RPMI7951 (cell line): ENCODE measurements at places on chromosomes 2 and 18. TPM values are rescaled to one million over a fixed set of nuclear protein-coding genes. Genes with fewer than 3 reads are reported as not detected.

Gene CTNNA2
- total RNA-seq: not detected in 2 replicates

Gene TXNL4A
- 79.0 and 81.0 TPM in 2 replicates for total RNA-seq

Gene CIAO1
- 116 and 147 TPM in 2 replicates for total RNA-seq

Gene PAX3
- total RNA-seq: 31.7 and 35.4 TPM in 2 replicates

Gene RDH14
- total RNA-seq: 13.6 and 13.9 TPM in 2 replicates

Gene GNAL
- not detected in 2 replicates for total RNA-seq

Gene XDH
- 0.48 and 0.88 TPM in 2 replicates for total RNA-seq

Gene FOXD4L1
- total RNA-seq: 0.10 TPM in 1 of 2 replicates, not detected in the other

Gene CYS1
- total RNA-seq: 0.12 and 2.2 TPM in 2 replicates

- DNase-seq: peak; percentile 58
Measured at GRCh38 chr2:71736986-71737385, 283.6 kb downstream of the DYSF start.

GRCh38 chr18:55497825-55498403 lies 90.1 kb downstream of the TCF4 start:
- peak; percentile 43 for DNase-seq

DNA sequence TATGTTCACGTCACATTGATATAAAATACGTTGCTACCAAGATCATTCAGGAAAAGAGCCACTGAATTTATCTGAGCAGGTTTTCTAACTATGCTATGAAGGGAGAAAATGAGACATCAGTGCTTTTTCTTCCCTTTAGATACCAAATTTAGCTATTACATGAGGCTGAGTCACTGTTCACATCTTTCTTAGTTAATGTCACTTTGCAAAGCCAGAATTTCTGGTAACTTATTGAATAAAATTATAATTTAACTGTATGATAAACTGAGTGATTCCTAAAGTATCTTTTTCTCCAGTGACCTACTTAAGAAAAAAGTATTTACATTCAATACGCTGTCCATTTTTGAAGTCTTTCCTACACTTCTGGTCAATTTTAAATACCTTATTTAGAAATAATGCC lies 22.7 kb downstream of the C1D start:
- DNase-seq: no peak

- DNase-seq: no peak
Measured at GRCh38 chr2:204250692-204251091, 294.6 kb upstream of the PARD3B start.

GRCh38 chr2:230927711-230928341 lies 2.8 kb upstream of the GPR55 start:
- no peak for DNase-seq

- DNase-seq: no peak
Measured at GRCh38 chr18:27372386-27372785, 187.3 kb upstream of the CHST9 start.

DNA sequence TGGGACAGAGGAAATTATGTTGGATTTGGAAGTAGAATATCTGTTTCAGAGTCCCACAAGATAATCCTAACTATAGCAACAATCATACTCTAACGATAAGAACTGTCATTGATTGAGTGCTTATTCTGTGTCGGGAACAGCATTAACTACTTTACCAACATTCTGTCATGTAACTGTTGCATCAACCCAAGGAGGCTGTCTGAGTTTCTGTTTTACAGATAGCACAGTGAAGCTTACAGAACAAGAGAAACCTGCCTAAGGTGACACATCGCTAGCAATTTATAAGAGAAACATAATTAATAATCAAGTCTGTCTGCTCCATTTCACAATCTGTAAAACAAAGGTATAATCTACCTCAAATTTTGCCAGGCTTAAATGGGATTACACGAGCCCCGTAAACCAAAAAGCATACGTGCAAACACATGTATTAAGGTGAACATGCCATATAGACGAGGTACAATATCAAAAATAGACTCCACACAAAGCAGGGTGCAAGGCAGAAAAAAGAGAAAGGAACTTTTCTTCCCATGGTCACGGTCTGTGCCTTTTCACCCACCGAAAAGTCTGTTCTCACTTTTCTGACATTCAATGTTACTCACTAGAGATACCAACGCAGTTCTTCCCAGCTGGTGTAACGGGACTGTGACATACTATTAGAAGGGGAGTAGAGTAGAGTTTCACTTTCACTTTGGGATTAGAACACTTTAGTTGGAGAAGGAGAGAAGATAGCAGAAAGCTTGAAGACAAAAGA lies 37.2 kb upstream of the SLC8A1 start:
- peak; percentile 81 for DNase-seq

- no peak for DNase-seq
Measured at GRCh38 chr18:34224423-34225217, at the start of gene NOL4. Gene NOL4, minus strand, starts transcription at chr18:34224913. Its CDS starts 1,660 bp downstream, at chr18:34223253.

GRCh38 chr2:18244845-18245244 lies 315.6 kb downstream of the RDH14 start:
- no peak for DNase-seq

DNA sequence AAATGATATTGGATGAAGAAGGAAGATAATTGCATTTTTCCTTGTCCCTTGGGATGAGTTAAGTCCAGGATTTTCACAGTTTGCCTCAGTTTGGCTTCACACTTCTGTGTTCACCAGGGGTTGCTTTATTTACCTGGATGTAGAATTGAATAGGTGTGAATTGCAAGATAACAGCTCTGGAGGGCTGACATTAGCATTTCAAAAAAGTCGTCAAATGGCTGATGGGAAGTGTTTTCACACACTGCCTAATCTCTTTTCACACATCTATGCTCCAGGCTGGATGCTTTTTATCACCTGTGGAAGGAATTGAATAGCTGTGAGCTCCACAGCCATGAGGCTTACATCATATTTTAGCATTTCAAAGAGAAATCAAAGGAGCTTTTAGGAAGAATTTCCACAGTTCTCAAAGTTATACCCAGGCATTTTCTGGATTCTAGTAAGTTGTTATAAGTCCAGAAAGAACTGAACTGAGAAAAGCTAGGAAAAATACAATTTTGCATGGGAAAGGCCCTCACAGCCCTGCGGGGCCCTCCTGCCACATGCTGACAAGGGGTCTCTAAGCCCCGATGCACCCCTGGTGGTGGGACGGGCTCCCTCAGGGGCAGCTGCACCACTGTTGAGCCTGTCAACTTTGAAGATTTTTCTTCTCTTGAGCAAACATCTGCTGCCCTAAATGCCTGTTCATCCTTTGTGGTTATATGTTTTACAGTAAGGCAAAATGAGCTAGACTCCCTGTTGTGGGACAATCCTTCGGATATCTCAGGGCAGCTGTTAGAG lies 43.9 kb downstream of the TEX51 start:
- DNase-seq: no peak

- peak; percentile 46 for DNase-seq
Measured at GRCh38 chr2:150110548-150110947, 376.9 kb downstream of the RND3 start.

DNA sequence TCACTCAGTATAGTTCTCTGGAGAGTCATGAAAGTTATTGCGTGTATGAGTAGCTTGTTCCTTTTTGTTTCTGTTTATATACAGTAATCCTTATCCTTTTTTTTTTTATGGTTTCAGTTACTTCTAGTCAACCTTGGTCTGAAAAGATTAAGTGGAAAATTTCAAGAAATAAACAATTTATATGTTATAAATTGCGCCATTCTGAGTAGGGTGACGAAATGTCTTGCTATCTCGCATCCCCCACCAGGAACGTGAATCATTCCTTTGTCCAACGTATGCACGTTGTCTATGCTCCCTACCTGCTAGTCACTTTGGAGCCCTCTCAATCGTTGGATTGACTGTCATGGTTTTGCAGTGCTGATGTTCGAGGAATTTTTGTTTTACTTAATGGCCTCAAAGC lies 60.4 kb downstream of the FAM117B start:
- DNase-seq: no peak

GRCh38 chr2:192161656-192162290 lies 33.0 kb downstream of the TMEFF2 start:
- no peak for DNase-seq

GRCh38 chr2:48364100-48364499 lies 165.9 kb upstream of the STON1 start:
- no peak for DNase-seq

- peak; percentile 56 for DNase-seq
Measured at GRCh38 chr2:136386046-136386445, 268.1 kb upstream of the CXCR4 start.

GRCh38 chr18:75531212-75531850 lies 103.8 kb upstream of the SMIM21 start:
- DNase-seq: no peak
